Stimulated activated CD4-positive, alpha-beta T cell treated with anti-CD3 and anti-CD28 coated beads, Interleukin-4, amount 100 ng/mL, for 4 hours (primary cell): ENCODE measurements at places on chromosomes 2 and 18.

DNA sequence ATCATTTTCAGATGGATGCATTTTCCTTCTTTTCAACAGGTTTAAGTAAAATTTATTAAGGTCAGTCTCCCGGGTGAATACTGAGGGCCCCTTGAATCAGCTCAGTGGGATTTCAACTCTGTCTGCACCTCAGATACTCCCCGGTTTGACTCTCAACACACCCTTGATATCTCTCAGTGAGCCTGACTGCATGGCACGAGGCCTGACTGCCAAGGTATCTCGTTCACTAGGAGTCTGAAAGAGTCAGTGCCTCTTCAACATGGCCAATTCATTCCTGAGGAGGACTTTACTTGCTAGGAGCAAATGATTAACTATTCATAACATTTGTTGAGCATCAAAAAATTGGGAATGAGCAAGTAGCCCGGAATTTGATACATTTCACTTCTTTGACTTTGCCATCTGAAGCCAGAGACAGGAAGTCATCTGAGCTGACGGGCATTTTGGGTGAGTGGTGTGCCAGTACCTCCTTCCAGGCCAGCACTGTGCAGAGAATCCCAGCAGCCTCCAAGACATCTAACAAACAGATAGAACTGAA, 81.0 kb downstream of the VAPA start:
- no peak for DNase-seq

GRCh38 chr2:217685255-217685605, 317.6 kb downstream of the TNS1 start:
- no peak for DNase-seq

DNA sequence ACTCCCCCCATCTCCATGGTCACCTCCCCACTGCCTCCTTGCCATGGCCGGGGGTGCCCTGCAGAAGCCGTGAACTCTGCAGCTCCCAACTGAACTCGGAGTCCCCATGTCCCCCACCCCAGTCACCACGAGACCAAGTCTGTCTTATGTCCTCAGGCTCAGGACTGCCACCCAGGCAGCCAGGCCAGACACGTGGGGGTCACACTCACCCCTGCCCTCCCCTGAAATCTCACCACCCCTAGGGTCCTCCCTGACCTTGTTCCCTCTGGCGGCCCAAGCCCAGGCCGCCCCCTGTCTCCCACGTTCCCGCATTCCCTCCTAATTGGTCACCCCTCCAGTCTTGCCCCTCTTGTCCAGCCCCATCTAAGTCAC, 11.0 kb downstream of the AQP12A start:
- DNase-seq: no peak

- no peak for DNase-seq
These were observed 104.4 kb downstream of the GULP1 start for GRCh38 chr2:188395903-188396689.

DNA sequence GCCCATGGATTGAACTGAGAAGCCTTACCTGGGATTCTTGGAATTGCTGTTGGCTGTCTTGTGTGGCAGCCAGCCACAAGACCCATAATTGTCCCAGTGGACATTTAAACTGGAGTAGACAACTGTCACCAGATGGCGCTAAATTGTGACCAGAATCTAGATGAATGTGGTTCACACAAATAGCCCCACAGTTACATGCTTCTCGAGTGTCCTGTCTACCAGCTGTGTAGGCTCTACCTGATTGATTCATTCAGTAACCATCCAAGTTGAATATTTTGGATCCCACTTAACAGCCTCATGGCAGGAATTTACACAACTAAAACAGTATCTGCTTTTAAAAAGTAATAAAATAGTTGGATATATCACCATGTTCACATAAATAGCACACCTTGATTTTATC, 73.2 kb downstream of the MAP4K4 start:
- DNase-seq: no peak

DNA sequence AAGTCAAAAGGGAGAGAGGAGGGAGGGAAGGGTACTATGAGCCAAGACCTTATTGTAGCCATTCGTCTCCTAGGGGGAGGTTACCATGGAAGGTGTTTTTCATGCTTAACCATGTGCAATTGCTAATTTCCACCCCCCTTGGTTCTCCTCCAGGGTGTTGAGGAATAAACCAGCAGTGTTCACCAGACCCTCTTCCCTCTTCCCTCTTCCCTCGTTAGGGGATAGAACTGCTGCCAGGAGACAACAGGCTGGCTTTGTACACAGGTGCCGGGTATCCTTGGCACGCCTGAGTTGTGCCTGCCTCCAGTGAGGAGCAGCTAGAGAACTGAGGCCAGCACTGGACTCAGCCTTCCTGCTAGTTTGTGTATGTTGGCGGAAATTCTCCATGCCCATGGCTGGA, 41.1 kb upstream of the ARL5A start:
- no peak for DNase-seq

- DNase-seq: no peak
These were observed 79.1 kb upstream of the ZFP36L2 start for GRCh38 chr2:43305517-43305916.

- DNase-seq: no peak
These were observed 104.6 kb upstream of the EML6 start for GRCh38 chr2:54618646-54619565.

DNA sequence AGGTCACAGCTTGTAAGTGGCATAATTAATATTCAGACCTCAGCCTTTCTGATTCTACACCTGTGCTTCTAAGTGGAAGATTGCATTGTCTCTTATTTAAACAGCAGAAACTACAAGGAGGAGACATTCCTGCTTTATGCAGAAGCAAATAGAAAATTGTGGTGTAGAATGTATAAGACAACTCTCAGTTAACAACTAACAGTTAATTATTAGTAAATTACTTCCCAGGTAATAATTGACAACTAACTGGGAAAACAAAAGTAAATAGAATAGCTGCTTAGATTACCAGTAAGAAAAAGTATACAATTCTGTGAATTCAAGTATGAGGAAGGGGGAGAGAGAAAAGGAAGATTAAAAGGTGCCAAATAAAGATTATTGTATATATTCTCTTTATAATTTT, 1210.5 kb upstream of the GYPC start:
- no peak for DNase-seq

- DNase-seq: no peak
These were observed 11.8 kb downstream of the TTLL4 start for GRCh38 chr2:218722419-218722818.

- DNase-seq: no peak
These were observed 132.5 kb downstream of the NCOA1 start for GRCh38 chr2:24623535-24623934.

DNA sequence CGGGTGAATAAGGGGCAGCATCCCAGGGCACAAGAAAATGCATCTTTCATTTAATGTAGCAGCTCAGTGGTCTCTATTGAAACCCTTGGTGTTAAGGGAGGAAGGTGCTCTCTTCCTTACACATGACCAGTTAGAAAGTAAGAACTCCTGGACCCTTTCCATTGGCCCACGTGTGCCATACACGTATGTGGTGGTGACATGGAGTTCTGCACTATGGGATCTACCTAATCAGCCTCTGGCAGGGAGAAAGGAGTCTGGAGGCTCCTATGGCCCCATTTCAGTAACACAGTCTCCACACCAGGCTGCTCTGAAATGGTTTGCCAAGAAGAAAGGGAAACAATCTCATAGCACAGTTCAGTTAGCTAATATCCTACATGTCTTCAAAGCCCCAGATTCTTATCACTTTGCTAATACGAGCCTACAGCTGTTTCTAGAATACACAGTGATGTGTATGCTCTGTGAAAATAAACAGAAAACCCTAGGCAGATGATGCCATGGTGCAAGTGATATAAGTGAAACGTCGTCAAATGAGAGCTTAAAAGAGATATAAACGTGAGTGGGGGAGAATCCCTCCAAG, 7.0 kb downstream of the EFEMP1 start:
- DNase-seq: no peak

GRCh38 chr2:170766693-170767092, 3.5 kb upstream of the ERICH2 start:
- DNase-seq: no peak

- no peak for DNase-seq
These were observed 906.1 kb downstream of the SLC4A3 start for GRCh38 chr2:220533485-220533884.

DNA sequence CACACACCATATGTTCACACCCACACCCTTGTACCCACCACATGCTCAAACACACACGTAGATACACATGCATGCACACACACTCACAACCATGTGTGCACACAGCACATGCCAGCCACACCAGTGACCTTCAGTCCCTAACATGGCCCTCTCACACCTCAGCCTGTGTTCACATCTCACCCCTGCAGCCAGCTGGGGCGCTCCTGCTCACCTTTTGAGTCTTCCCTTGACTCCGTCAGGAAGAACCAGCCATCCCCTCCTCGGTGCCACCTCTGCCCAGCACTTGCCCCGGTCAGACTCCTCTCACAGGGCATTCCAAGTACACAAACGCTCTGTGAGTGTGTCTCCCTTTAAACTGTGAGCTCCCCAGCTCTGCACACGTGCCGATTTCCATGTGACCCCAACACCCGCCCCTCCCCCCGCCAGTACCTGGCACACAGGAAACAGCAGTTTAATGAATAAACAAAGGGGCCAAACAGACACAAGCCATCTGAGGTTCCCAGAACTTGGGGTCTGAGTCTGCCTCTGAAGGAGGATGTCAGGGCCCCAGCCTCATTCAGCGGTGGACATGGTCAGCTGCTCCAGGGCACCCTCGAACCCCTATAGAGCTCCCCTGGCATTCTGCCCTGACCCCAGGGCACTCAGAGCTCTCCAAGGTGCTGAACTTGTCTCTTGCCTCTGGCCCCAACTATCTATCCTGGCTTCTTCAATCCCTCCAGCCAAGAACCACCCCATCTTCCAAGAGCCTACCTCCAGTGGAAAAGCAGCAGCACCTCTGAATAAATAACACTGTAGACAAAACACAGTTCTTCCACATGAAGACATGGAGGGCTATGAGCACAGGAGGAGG, 252.9 kb downstream of the ATAD2B start:
- DNase-seq: no peak

- DNase-seq: no peak
These were observed 767 bp downstream of the RHOB start for GRCh38 chr2:20447437-20448245.

DNA sequence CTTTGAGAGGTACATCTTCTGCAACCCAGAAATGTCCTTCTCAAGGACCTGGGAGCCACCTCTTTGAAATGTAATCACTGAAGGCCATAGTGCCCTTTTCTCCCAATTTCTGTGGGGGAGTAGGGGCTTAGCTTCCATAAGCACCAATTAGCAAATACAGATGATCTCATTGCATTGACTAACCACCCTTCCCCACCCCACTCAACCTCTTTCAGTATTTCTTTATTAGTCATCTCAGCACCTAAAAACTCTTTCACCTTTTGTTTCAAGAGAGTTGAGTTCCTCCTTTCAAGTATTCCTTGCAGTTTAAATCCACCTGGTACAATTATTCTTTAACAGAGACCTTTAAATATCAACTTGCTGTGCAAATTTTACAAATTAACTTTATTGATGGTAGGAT, 1011.8 kb upstream of the CDH2 start:
- DNase-seq: no peak

GRCh38 chr18:63346031-63346430, 21.0 kb downstream of the KDSR start:
- no peak for DNase-seq

GRCh38 chr2:81445176-81445575, 1140.6 kb upstream of the LRRTM1 start:
- DNase-seq: no peak

- no peak for DNase-seq
These were observed 474 bp upstream of the GCA start for GRCh38 chr2:162343492-162343823.

DNA sequence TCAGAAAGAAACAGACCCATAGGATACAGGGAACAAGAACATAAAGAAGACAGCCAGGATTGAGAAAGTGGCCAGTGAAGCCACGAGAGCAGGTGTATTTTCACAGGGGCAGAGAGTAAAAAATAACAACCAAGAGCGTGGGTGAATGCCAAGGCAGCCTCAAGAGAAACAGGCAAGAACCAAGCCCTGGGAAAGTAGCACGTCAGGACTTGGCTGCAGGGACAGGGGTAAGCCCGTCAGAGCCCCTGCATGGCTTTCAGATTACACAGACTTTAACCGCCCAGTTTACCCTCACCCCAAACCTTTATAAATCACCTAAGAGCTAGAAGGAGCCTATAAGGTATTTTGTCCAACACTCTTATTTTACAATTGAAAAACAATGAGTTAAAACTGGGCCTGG, 43.7 kb downstream of the ARL4C start:
- no peak for DNase-seq

DNA sequence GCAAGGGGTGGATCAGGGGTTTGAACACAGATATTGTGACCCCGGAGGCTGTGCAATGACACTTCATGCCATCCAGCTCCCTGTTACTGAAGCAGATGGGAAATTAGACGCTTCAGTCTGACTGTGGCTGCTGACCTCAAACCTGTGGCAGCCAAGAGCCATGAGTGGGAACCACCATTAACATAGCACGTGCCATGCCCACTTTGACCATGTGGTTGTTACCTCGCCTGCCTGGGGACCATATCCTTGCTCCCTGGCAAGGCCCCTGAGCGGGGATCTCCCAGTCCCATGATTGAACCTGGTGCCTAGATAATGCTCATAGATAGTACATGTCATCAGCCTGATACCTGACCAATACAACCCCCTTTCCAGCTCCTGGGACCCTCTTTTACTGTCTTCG, 68.9 kb downstream of the CYP26B1 start:
- DNase-seq: no peak
